Gastroesophageal sphincter (tissue), 4 donors: ENCODE measurements at places on chromosomes 5 and 9.

- H3K27ac ChIP-seq = no peak overlapping the region
- ATAC-seq = no peak
- H3K4me3 ChIP-seq = no peak overlapping the region
- no peaks in the 10 kb centered on the region for H3K36me3 ChIP-seq
Observed at GRCh38 chr9:109977521-109977920, 197.5 kb downstream of the PALM2AKAP2 start.

- no peaks in the 10 kb centered on the region for H3K4me1 ChIP-seq
- no peaks in the 10 kb centered on the region for H3K27me3 ChIP-seq
- no peak for ATAC-seq
- no peaks in the 10 kb centered on the region for H3K36me3 ChIP-seq
Observed at GRCh38 chr9:123246534-123246933, 21.9 kb downstream of the STRBP start.

- peaks cover 15% of the 10 kb centered on the region for H3K4me1 ChIP-seq
- H3K27me3 ChIP-seq = no peaks in the 10 kb centered on the region
- no peaks in the 10 kb centered on the region for H3K36me3 ChIP-seq
- H3K27ac ChIP-seq = no peak overlapping the region
- no peak overlapping the region for H3K4me3 ChIP-seq
Observed at GRCh38 chr5:95841914-95842812, 19.6 kb upstream of the GLRX start.

GRCh38 chr9:122526602-122527001, 491 bp downstream of the OR1N1 start:
- H3K4me1 ChIP-seq = no peaks in the 10 kb centered on the region
- no peaks in the 10 kb centered on the region for H3K36me3 ChIP-seq
- peaks cover 4% of the 10 kb centered on the region for H3K27me3 ChIP-seq
- no peak overlapping the region for H3K27ac ChIP-seq

- H3K4me3 ChIP-seq = no peak overlapping the region
- ATAC-seq = no peak
- H3K36me3 ChIP-seq = no peaks in the 10 kb centered on the region
- peaks cover 16% of the 10 kb centered on the region for H3K4me1 ChIP-seq
Observed at GRCh38 chr5:139399501-139400121, 4.3 kb downstream of the SPATA24 start.
